Nephron progenitor cell (in vitro differentiated cells): ENCODE measurements at places on chromosomes 1 and 21.

DNA sequence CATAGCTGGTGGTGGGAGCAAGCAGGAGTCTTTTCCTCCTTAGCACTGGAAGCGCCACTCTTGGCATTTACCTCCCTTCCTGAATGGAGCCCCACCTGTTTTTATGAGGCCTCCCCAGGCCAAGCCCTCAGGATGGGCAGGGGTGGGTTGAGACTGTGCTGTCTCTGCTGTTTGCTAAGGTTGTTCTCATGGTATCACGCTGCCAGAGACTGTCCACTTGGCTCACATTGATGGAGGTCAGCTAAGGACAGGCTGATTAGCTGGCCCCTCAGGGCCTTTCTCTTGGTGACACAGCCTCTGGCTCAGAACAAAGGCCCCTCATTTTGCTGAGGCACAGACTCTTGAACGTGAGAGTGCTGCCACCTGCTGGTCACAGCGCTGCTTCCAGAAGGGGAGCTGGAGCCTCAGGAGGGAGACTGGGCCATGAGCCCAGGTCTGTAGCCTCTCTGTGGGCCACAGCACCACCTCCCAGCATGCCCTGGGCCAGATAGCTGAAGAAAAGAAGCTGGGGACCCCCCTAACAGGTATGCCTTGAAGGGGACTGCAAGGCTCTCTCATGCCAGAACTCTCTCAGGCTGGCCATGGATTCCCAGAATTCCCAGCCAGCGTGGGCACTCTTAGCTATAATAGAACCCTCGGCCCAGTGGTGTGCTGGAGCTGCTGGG is 85.6 kb downstream of the CD58 start:
- DNase-seq = peak; percentile 95

- DNase-seq = no peak
Observed at GRCh38 chr21:44531606-44532564, 8.1 kb downstream of the KRTAP10-1 start.

DNA sequence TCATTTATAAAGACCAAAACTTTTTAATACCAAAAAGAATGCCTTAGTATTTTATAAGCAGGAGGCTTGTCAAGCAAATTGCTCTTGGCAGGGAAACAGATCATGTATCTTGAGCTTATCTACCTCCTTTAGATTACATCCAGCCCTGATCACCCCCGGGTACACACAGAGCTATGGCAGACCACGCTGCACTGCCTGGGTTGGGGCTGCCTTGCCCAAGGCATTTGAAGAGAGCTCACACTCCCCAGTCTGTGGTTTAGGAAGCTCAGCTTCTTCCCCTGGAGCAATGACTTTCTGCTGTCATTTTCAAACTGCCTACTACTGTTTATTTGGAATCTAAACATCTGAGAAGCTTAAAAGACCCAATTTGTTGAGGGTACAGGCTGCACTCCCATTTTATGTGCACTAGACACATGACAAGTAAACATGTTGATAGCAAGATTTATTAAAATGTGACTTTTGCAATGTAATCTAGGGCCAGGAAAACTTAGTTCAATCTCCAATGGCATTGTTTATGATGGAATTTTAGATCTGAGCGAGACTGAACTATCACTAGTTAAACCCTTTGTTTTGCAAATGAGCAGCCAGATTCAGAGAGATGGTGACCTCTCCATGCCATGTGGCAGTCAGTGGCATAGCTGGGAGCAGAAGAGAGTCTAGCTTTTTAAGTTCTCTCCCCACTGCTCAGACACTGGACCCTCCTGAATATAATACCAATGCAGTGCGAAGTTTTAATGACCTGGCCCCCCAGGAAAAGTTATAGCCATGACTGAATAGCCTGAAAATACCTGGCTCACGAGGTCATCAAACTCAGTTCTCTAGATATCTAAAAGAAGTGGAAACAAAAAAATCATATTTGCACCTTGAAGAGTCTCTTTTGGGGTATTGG is 214.9 kb downstream of the HLX start:
- DNase-seq = no peak

- no peak for DNase-seq
Observed at GRCh38 chr1:153536671-153537375, 1.0 kb upstream of the S100A6 start.

DNA sequence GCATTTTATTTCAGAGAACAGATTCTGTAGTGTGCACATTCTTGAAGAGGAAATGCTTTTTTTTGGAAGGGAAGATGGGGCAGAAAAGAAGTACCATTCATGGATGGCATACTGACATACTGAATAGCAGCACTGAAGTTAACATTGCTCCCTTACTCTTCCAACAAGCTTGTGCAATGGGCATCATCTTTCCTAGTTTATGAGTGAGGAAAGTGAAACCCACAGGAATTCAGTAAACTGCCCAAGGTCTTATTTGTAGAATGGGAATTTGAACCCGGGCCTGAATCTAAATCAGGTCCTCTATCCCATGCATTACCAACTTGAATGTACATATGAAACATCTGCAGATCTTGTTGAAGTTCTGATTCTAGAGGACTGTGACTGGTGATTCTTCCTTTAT is 215.7 kb upstream of the FGGY start:
- no peak for DNase-seq

DNA sequence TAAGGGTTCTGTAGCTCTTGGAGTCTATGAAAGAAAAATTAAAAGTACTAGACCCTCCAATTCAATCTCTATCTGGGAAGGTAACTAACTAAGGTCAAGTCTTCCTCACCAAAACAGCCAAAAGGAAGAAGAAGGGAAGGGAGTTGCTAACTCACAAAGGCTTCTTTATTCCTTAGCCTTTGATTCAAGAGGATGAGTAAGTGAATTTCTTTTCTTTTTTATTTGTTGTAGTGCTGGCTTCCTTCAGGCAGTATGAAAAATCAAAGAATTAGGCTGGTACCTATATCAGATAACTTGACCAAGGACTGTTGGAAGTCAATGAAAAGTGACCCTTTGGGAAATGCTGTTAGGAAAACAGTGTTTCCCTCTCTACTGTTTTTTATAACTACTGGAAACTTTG is 144.4 kb upstream of the NRIP1 start:
- no peak for DNase-seq

- no peak for DNase-seq
Observed at GRCh38 chr1:219773775-219774174, 154.6 kb downstream of the SLC30A10 start.

GRCh38 chr1:54037476-54037875 is 15.5 kb downstream of the TMEM59 start:
- no peak for DNase-seq

DNA sequence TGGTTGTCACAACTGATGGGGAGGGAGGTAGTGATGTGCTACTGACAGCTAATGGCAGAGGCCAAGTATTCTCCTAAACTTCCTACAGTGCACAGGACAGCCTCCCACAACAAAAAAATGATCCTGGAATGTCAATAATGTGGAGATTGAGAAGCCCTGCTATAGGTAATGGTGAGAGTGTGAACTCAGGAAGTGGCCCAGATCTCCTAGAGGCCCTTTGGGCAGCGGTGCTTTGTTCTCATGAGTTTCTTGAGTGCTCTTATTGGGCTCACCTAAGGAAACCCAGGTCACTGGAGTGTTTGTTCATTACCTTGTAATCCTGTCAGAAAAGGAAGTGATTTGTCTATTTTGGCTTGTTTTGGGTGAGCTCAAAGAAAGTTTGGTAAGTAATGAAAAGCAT is 5.9 kb downstream of the OTUD3 start:
- DNase-seq = no peak

DNA sequence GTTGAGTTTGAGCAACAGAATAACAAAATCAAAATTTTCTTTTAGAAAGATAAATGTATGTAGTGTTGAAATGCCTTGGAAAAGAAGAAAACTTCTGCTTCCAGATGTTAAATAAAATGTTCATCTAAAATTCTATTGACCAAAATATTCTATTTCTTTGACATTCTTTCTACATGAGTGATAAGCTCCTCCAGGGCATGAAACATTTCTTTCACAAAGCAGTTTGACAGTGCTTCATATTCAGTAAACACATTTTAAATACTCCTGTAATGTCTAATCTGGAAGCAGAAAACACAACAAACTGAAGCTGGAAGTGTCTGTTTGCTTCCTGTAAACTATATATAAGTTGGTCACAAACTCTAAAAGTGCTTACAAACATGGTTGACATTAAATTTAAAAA is 61.5 kb downstream of the RGS21 start:
- DNase-seq = no peak

DNA sequence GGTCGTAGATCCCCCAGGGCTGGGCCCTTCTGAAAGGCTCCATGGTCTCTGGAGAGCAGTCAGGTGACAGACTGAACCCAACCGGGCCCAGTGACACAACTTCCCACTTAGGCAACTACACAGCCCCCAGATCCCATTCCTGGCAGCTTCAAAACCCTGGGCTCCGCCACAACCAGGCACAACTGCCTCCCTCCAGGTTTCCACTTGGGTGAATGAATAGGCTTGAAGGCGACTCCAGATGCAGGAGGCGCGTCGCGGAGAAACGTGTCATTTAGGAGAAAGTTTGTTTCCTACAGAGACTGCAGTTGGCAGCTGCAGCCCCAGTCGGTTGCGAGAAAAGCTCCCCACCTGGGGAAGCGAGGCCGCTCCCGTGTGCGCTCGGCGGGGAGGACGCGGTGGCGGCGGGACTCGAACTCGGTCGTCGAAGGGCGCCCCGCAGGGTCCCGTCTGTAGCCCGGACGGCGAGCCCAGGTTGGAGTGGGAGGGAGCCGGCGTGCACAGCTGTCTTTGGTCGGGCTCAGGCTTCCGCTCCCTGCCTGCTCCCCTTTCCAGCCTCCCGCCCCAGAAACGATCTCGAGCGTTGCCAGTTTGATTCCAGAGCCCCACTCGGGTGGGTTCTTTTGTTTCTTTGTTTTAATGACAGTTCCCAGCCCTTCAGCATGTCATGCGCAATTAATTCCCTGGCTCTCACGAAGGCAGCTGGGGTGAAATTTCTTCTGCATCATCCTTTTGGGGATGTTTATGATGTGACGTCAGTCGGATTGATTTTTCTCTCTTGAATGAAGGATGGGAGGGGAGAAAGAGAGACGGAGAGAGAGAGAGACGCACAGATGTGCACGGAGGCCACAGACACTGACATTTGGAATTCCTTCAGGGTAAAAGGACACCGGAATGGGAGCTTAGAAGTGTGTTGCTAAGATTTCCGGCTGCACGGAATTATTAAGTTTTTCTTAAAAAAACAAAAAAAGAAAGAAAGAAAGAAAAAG is 862 bp upstream of the SGIP1 start:
- DNase-seq = peak; percentile 44

DNA sequence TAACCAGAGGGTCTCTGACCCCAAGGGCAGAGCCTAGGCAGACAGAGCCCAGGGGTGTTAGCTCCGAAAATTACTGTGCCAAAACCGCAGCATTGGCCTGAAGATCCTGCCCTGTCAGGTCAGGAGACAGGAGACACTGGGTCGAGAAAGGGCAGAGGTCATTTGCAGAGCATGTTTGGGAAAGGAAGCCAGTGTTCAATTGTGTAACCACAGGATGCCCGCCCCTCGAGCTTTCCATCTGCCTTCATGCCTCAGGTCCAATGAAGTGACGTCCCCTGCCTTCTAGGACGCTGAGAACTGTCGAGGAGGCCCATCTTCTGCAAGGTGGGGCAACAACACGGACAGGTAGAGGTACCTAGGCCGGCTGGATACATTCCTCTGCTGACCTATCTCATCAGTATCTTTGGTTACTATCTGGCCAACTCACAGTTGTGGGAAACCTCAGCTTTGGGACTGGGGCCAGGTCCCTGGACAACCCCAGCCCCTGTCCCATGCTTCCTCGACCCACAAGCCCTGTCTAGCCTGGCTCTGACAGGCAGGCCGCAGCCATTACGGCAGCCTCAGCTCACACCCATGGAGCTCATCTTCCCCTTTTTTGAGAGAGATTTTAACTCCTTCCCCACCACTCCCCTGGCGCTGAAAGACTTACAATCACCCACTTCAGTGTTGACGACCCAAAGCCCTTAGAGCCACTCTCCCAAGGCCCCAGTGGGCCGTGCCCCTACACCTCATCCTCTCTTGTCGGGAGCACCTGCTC is 1.3 kb downstream of the ARL8A start:
- no peak for DNase-seq

- no peak for DNase-seq
Observed at GRCh38 chr1:27122652-27123051, 32.3 kb downstream of the SLC9A1 start.

GRCh38 chr1:164051782-164052181 is 507.2 kb upstream of the PBX1 start:
- no peak for DNase-seq

- DNase-seq = no peak
Observed at GRCh38 chr1:210428696-210429095, 100.0 kb downstream of the HHAT start.

GRCh38 chr1:208476846-208477170 is 232.6 kb upstream of the PLXNA2 start:
- DNase-seq = no peak

DNA sequence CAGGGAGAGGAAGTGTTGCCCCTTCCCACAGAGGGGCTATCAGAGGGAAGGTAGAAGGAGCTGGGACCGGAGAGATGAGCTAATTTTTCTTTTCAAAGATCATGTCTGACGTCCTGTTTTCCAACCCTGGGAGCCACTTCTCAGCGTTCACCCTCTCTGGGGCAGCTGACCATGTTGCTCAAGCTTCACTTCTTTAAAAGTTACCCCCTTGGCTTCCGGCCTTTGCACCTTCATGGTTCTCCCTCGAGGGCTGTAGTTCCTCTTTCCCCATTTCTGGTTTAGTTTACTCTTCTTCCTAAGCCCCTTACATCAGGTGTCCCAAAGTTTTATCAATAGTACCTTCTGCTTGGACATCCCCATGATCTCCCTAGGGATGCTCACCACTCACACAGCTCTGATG is 23.8 kb upstream of the CSF1 start:
- no peak for DNase-seq

DNA sequence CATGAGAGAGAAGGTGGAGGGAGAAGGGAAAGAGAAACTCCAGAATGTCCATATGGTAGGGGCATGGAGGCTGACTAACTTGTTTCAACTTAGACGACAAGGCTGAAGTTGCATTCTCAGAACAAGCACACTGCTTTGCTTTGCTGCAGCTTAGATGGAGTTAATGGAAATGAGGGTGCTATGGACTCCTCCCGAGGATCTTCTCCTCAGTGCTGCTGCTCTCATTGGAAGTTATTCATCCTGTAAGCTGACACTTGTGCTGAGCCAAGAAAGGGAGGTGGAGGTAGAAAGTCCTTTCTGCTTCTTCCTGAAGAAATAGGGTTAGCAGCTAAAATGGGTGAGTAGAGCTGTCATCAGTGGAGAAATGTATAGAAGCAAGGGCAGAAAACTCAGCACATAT is 215.3 kb downstream of the SEC16B start:
- no peak for DNase-seq
